ENCODE measurements at places on chromosomes 2 and 18.

DNA sequence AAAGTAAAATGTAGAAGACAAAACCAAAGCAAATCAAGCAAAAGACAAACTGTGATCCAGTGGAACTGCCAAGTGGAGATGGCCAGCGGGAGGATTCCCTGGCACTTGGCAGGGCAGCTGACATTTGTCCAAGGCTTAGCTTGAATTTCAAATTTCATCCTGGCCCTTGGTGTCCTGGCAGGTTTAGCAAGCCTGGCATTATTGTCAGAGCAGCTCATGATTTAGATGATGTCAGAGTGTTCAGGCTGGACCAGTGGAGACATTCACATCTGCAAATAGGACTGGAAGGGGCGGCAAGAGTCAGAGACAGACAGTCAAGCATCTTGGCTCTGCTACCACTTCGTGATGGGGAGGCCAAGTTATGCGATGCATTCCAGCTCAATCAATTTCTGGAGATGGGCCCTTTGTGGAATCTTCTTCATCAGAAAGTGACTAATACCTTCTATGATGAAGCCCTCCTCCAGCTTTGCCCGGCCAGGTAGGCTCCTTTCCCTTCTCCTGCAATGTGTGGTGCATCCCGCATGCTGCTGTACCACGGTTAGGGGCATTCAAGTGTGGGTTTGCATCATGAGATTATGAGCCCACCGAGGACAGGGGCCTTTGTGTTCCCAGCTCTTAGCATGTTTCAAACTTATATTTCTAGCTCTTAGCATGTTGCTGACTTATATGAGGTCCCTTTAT is 199.7 kb downstream of the ANKRD30B start:
- DNase-seq = no peak

- DNase-seq = no peak
Observed at GRCh38 chr2:2733818-2734217, 402.7 kb upstream of the MYT1L start.

DNA sequence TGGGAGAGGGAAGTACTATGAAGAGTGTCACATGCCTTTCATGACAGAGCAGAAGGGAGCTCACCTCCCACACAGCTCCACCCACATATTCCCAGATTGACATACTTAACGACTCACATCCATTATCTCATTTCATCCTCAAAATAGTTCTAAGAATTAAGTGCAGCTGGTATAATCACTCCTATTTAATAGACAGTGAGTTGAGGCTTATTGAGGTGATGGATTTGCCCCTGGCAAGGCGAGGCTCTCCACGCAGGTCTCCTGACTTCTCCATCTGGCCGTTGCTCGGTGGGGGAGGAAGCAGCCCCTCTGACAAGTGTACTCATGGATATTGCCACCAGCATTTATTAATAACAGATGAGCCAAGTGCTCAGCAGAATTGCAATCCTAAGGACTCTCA is 81.4 kb downstream of the TGOLN2 start:
- DNase-seq = no peak

DNA sequence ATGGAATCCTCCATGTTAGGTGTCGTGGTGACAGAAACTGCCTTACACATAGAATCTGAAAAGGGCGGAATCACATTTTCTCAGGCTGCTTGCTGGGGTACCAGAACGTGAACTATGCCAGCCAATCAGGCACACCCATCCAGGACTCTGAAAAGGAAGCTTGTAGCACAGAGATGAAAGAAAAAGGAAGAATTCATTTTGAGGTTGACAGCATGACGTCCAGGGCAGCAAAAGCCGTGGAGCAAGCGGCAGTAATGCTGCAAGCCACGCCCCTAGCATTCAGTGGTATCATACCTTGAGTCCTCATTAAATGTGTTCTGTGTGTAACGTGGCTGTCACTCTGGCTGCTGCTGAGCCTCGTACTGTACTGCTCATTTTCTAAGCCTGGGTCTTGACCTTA is 304.0 kb downstream of the DYSF start:
- no peak for DNase-seq

DNA sequence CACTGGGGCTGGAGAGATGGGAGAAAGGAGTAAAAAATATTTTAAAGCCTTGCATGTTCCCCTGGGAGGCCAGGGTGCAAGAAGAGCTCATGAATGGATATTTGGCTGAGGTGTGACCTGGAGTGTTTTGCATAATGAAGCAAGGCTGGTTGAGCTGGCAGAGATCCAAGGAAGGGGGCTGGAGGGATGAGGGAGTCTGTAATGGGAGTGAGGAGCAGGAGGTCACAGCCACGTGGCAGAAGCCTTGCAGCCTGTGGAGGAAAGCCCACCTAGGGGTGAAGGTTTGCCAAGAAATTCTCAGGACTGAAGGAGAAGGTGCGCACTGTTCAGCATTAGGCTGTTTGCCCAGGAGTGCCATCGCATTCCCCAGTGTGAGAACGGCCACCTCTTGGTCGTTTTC is 40.3 kb upstream of the ATP8B1 start:
- no peak for DNase-seq

GRCh38 chr2:241763551-241764274 is 12.9 kb upstream of the GAL3ST2 start:
- no peak for DNase-seq

GRCh38 chr2:170501421-170502043 is 213.6 kb upstream of the SP5 start:
- no peak for DNase-seq

- DNase-seq = no peak
Observed at GRCh38 chr18:28204154-28204553, 27.2 kb upstream of the CDH2 start.

GRCh38 chr2:166070231-166070630 is 57.6 kb downstream of the SCN1A start:
- no peak for DNase-seq

- no peak for DNase-seq
Observed at GRCh38 chr18:23661735-23662308, 889 bp downstream of the ANKRD29 start.

GRCh38 chr18:7321831-7322230 is 90.9 kb downstream of the LRRC30 start:
- DNase-seq = no peak

- DNase-seq = no peak
Observed at GRCh38 chr2:190785334-190785733, 95.3 kb upstream of the GLS start.

GRCh38 chr2:96156926-96157648 is 11.8 kb upstream of the DUSP2 start:
- peak; percentile 57 for DNase-seq

- DNase-seq = no peak
Observed at GRCh38 chr2:74566754-74567085, 12.2 kb downstream of the DOK1 start.

GRCh38 chr2:46163804-46164528 is 133.2 kb upstream of the EPAS1 start:
- DNase-seq = no peak

DNA sequence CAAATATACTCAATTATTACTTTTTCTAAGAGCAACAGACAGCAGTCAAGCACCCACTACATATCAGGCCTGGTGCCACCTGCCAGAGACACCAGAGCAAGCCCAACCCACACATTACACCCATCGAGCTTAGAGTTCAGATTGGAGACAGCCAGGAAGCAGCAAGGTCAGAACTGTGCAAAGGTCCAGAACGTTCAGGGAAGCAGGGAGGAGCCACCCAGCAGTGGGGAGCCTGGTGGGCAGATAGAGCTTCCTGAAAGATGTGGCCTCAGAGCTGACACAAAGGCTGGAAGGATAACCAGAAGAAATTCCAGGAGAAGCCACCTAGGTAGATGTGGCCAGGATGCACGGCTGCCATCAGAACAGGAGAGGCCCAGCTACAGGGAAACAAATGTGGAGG is 440.5 kb upstream of the ID2 start:
- no peak for DNase-seq

- DNase-seq = no peak
Observed at GRCh38 chr2:1884933-1885580, 140.7 kb upstream of the PXDN start.

- DNase-seq = peak; percentile 53
Observed at GRCh38 chr2:36356298-36356989, 866 bp downstream of the CRIM1 start.

DNA sequence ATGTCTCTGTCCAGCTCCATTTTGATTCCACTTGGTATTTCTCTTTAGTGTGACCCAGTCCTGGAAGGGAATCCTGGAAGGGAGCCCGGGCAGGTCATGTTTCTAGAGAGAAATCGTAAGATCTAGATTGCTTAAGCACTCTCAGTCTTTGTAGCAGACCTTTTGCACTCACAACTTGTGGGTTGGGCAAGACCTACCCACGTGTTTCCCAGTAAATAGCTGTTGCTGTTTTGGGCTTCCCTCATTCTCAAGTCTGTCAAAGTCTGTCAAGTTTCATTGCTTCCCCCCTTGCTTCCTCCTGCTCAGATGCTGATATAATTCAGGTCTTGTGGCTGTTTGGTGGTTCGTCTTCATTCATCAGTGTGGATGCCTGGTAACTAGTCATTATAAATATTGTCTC is 17.4 kb upstream of the NEMP2 start:
- DNase-seq = no peak

- DNase-seq = no peak
Observed at GRCh38 chr2:191311-192190, 72.3 kb downstream of the SH3YL1 start.

DNA sequence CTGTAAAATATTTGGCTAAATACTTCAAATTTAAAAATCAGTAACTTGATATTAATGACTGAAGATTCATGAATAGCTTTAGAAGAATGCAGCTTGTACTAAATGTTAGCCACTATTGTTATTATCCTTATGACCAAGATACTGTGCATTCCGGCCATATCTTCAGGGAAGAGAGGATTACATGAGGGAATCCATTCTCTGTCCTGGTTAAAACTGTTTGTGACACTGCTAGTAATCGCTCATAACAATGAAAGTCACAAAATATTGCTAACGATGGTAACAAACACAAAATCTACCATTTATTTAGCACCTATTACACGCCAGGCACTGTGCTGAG is 217.7 kb downstream of the PRKCE start:
- DNase-seq = no peak

GRCh38 chr2:149731079-149731478 is 143.5 kb upstream of the MMADHC start:
- no peak for DNase-seq

DNA sequence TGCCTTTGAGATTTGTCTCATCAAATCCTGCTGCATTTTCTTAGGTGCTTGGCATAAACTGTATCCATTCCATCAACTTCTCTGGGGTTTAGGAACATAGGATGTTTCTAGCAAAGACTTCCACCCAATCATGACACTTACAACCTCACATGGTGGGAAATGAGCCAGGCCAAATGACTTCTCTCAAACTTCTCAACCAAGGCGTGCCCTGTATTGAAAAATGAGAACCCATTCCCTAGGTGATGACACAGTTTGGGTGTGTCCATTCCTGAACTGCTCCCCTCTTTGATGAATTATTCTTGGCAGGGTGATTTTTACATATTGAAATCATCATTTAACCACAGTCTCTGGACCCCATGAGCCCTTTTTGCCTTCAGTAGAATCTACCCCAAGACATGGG is 161.1 kb downstream of the EN1 start:
- no peak for DNase-seq

Data from stimulated activated naive CD8-positive, alpha-beta T cell treated with anti-CD3 and anti-CD28 coated beads, Interleukin-15, Interleukin-2, amounts not matched to agents 100 U/mL and 50 U/mL, for 24 hours (primary cell).